ENCODE measurements at places on chromosomes 12 and 14. TPM values are rescaled to one million over a fixed set of nuclear protein-coding genes. Genes with fewer than 3 reads are reported as not detected.

DNA sequence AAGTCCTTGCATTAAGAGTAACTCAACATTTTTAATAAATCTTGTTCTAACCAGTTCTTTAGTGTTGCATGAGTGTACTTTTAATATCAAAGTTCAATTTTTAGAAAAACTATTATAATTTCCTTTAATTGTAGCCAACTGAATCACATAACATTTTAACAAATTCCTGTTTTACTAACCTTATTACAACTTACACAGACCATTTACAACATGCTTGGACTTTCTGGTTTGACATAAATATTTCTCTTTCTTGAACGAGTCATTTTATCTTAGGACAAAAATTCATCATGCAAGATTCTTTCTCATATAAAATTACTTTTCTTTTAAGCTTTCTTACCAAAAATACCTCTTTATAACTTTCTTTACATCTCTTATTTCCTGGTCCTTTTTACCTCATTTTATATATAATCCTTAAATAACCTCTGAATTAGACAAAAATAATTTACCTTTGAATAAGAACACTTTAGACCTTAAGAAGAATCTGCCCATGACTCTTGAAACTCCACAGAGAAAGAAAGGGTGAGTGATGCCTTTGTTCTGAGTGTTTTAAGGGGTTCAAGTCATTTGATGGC is 3.9 kb downstream of the SLCO1A2 start:
- no peak for DNase-seq
- no peak overlapping the region for H3K27ac ChIP-seq
- peaks cover 44% of the 10 kb centered on the region for H3K36me3 ChIP-seq
- no peaks in the 10 kb centered on the region for H3K27me3 ChIP-seq
- no peaks in the 10 kb centered on the region for H3K4me1 ChIP-seq

The GPX2 gene
- total RNA-seq: 0.79 TPM

The CPNE8 gene
- 2.4 TPM for total RNA-seq

The GPR137C gene
- total RNA-seq: 4.3 TPM

All from H9 (cell line).